ENCODE measurements at places on chromosomes 2 and 18.

- no peak for DNase-seq
Measured at GRCh38 chr18:8948011-8948410, 154.5 kb upstream of the NDUFV2 start.

GRCh38 chr2:84939426-84940087 is 31.4 kb upstream of the KCMF1 start:
- DNase-seq: no peak

DNA sequence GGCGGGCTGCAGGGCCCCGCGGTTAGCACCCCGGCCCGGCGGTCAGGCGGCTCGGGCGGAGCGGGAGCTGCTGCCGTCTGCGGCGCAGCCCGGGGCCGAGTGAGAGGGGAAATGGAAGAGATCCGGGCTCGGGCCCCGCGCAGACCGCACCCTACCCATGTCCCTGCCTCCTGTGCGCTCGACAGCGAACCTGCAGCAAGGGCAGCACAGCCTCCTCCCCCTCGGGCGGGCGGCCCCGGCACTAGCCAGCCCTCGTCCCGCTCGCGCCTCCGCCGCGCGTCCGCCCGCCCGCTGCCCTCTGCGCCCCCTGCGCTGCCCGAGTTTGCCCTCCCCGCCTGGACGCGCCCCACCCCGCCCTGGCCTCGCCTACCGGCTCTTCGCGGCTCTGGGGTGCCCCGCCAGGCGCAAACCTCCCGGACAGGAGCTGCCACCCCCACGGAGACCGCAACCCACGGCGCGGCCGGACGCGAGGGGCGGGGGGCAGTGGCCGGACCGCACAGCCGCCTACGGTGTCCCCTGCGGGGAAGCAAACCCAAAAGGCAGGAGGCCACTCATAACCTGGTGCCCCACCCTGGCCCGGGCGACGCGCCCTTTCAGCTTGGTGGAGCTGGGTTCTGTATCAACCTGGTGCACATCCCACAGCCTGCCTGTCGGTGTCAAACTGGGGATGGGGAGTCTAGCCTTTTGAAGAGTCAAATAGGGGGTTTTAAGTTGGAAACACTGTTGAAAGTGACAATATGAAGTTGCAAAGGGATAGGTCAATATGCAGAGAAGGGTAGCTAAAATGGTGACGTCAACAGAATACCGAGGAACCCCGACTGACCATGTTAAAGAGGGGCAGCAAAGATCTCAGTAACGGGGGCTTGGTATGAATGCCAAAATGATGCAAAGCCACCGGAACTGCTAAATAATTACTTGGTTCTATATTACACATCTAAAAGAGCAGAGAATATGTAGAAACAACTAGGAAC is at the start of gene IHH:
IHH (minus strand) TSS at position 101 of the 971 bp plus-strand sequence. CDS start 454 bp downstream, outside the sequence.
- no peak for DNase-seq

DNA sequence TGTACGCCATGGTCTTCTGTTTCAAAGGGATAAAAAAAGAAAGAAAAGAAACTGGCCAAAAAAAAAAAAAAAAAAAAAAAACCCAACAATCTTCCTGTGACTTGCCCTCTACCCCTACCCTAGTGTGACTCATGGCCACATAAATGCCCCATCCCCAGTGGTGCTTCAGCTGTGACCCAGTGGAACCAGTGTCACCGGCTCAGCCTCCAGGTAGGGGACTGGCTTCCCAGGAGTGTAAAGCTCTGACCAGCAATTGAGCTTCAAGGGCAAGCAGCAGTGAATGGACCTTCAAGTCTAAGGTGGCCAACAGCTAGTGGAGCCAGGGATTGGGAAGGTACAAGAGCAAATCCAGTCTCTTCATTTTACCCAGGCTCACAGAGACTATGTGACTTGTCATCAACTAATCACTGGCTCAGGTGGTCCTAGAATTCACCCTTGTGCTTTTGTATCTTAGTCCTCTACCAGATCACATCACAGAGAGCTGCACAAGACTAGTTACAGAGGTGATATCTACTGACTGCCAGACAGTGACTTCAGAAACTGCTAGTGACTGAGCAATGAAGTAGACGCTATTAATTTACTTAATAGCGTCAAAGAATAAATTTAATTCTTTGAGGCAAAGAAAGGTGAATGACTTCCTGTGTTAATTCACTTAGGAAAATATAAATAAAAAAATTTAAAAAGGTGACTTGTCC is 1.3 kb upstream of the TGFBRAP1 start:
- DNase-seq: no peak

- no peak for DNase-seq
Measured at GRCh38 chr2:57429831-57430230, 616.8 kb upstream of the VRK2 start.
